ENCODE measurements at places on chromosomes 6 and 20. TPM values are rescaled to one million over a fixed set of nuclear protein-coding genes. Genes with fewer than 3 reads are reported as not detected.

The SLC22A23 gene
- polyA plus RNA-seq = 6.5 TPM

The CFB gene
- polyA plus RNA-seq = 165 TPM

The SEL1L2 gene
- not detected for polyA plus RNA-seq

The CAGE1 gene
- not detected for polyA plus RNA-seq

The FERMT1 gene
- 8.2 TPM for polyA plus RNA-seq

The SRMS gene
- 2.1 TPM for polyA plus RNA-seq

The ABHD16B gene
- polyA plus RNA-seq = 0.43 TPM

The PPP1R3G gene
- polyA plus RNA-seq = 0.76 TPM

The OR2H1 gene
- polyA plus RNA-seq = not detected

The NNAT gene
- 2.8 TPM for polyA plus RNA-seq

The C2 gene
- 3.3 TPM for polyA plus RNA-seq

The TRIM10 gene
- polyA plus RNA-seq = not detected

The SLC22A2 gene
- polyA plus RNA-seq = not detected

The SAPCD1 gene
- polyA plus RNA-seq = 2.9 TPM

The DEF6 gene
- polyA plus RNA-seq = 32.8 TPM

The TINAG gene
- not detected for polyA plus RNA-seq

The MRAP2 gene
- 2.6 TPM for polyA plus RNA-seq

The HUS1B gene
- polyA plus RNA-seq = not detected

The NEURL2 gene
- 3.7 TPM for polyA plus RNA-seq

The FAM8A1 gene
- 5.7 TPM for polyA plus RNA-seq

The CHMP4B gene
- polyA plus RNA-seq = 117 TPM

The TBCC gene
- 24.6 TPM for polyA plus RNA-seq

The PRPH2 gene
- polyA plus RNA-seq = 0.38 TPM

The SLC35D3 gene
- polyA plus RNA-seq = 0.31 TPM

The NKX2-4 gene
- polyA plus RNA-seq = not detected

The DCDC2 gene
- polyA plus RNA-seq = 0.48 TPM

The HLA-DQA2 gene
- not detected for polyA plus RNA-seq

The STX11 gene
- polyA plus RNA-seq = 2.2 TPM

The CPXM1 gene
- polyA plus RNA-seq = 1.2 TPM

The ULBP1 gene
- polyA plus RNA-seq = 0.03 TPM

The IDH3B gene
- polyA plus RNA-seq = 84.6 TPM

The TP53RK gene
- polyA plus RNA-seq = 14.2 TPM

The PNLDC1 gene
- 0.25 TPM for polyA plus RNA-seq

The MLN gene
- not detected for polyA plus RNA-seq

The SPTLC3 gene
- polyA plus RNA-seq = 2.1 TPM

The PREX1 gene
- 17.4 TPM for polyA plus RNA-seq

The HLA-DRB5 gene
- not detected for polyA plus RNA-seq

The NANP gene
- polyA plus RNA-seq = 2.8 TPM

The SCAND1 gene
- 246 TPM for polyA plus RNA-seq

The SMOC2 gene
- 7.9 TPM for polyA plus RNA-seq

The TPBG gene
- polyA plus RNA-seq = 3.5 TPM

The PREP gene
- polyA plus RNA-seq = 13.2 TPM

The INSM1 gene
- 0.48 TPM for polyA plus RNA-seq

The LBP gene
- polyA plus RNA-seq = 2.4 TPM

The GSTA2 gene
- polyA plus RNA-seq = 9.8 TPM
